Stimulated activated CD8-positive, alpha-beta memory T cell treated with anti-CD3 and anti-CD28 coated beads, Interleukin-12 subunit alpha, Interleukin-12 subunit beta, amount 100 ng/mL, for 1 hour (primary cell): ENCODE measurements at places on chromosomes 3 and 15.

DNA sequence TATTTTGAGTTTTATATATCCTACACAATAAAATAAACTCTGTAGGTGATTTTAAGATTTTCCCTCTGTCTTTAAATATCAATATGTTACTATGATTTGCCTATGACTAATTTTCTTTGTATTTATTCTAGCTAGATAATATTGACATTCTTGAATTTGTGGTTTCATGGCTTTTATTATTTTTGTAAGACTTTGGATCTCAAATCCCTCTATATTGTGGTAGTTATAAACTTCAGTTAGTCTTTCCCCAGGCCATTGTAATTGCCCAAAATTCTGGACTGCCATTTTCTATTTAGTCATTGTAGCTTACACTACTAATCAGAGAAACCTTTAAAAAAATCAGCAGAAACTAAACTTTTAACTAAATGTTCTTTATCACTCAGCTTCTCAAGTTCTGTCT is 1559.3 kb upstream of the GBE1 start:
- no peak for DNase-seq

DNA sequence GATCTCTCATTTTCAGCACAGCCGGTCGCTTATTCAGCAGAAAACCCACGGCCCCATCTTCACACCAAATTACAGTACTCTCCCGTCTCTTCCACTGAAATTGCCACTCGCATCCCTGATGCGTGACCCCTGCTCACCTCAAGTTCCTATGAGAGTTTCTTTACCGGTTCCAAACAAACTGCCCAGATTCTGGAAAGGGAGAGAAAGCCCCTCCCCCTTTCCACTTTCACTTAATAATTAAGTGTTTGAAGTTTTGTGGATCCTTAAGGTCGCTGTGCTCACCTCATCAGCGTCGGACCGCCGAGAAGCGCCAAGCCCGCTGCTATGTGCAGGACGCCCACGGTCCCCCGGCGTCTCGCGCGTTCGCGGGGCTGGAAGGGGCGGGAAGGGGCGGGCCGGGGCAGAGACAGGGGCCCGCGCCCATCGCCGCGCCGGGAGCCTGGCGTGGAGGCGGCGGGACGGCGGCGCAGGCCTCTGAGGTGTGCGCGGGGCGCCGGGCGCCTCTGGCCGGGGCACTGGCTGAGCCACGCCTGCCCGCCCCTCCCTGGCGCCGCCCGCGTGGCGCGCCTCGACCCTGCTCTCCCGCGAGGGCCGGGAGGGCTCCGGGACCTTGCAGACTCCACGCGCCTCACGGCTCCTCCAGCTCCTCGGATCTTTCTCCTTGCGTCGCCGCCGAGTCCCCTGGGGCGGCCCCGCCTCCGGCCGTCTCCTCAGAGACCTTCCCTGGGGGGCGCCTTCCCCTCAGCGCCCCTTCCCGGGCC is at the start of gene GPR156:
Gene GPR156, minus strand, starts transcription at position 476 of the 761 bp plus-strand sequence. CDS start 41,124 bp downstream, outside the sequence.
- DNase-seq = no peak

- no peak for DNase-seq
Measured at GRCh38 chr3:86618706-86619105, 372.2 kb downstream of the VGLL3 start.

DNA sequence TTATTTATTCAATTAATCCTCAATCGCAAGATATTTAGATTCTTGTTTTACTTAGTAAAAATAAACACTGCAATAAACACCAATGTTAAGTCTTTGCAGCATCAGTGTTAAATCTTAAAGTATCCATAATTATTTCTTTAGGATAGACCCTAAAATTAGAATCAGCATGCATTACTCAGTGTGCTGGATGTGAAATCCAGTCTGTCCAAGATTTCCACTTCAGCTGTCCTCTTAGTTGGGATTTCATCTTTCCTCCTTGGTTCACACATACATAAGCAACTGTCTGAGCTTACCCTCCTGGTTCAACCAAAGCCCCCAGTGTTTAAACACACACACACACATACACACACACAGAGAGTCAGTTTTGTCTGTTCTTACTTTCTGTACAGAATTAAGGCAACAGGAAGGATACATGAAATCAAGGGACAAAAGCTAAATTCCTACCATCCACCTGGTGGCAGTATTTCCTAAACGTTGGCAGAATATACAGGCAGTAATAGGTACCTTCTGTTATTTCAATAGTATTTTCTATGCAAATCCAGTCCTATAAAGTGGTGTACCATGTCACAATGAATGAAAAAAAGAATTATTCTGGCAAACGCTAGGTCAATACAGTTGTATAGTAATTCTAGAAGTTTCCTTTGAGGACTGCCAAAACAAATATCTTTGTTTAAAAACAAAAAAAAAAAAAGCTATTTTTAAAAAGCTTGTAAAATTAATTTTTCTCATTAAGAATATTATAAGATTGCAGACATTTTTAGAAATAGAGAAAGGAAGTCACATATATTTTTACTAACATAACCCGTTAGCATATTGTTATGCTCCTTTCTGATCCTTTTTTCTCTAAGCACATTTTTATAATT is 27.3 kb upstream of the DMXL2 start:
- peak; percentile 34 for DNase-seq

DNA sequence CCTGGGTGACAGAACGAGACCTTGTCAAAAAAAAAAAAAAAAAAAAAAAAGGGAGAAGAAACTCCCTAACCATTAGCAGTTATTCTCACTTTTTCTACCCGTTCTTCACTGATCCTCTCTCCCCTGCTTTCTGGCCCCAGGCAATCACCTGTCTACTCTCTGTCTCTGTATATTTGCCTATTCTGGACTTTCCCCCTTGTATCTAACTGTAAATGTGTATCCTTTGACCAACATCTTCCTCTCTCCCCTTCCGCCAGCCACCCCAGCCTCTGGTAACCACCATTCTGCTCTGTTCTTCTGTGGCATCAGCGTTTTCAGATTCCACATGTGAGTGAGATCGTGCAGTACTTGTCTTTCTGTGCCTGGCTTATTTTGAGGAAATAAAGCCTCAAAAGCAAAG is 6.9 kb downstream of the CYFIP1 start:
- DNase-seq = no peak

DNA sequence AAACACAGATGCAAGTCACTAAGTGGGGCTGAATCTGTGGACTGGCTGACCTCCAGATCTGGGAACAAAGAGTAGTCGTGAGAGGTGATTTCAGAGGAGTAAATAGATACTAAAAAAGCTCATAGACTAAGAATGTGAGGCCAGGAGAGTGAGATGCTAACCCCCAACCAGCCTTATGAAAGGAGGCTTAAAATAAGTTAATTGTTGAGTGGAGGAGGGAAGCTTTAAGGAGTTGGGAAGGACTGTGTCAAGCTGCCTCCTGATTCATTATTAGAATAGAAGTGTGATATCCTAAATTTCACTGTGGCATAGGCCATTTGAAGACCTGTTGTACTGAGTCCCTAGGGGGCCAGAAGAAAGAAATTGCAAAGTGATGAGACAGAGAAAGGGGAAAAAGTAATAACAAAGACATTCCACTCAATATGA is 107.6 kb downstream of the RBPMS2 start:
- DNase-seq = no peak

DNA sequence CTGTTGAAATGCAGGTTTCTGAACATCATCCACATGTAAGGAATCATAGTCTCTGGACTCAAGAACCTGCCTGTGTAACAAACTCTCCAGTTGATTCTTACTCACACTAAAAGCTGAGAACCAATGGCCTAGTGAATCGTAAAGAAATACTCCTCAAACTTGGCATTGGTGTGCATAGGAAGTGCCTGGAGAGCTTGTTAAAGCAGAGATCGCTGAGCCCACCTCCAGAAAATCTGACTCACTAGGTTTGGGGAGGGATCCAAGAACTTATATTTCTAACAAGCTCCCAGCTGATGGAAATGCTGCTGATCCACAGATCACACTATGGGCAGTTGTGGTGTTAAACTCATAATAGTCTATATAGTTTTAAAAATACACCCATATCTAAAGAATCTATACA is 55.8 kb upstream of the LMCD1 start:
- no peak for DNase-seq

- no peak for DNase-seq
Measured at GRCh38 chr3:46006238-46007032, 10.8 kb upstream of the FYCO1 start.

DNA sequence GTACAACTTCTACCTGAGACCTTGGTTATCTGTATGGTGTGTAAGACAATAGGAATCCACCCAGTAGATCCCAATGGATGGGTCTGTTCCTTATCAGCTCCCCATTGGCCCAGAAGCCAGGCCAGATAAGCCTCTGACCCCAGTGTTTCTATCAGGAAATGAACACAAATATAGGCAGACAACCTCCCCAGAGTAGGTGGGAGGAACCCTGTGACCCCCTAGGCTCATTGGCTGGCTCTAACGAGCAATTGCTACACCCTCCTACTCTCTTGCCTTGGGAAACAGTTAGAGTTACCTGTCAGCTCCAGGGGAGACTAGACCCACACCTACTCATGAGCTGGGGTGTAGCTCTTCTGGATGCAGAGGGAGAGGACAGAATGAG is 299.9 kb downstream of the UACA start:
- DNase-seq = no peak

- DNase-seq = no peak
Measured at GRCh38 chr15:79676621-79677020, 220.2 kb downstream of the MTHFS start.

GRCh38 chr15:51286816-51287215 is 51.6 kb downstream of the CYP19A1 start:
- no peak for DNase-seq

- no peak for DNase-seq
Measured at GRCh38 chr15:68177742-68178141, 27.4 kb downstream of the CALML4 start.

- no peak for DNase-seq
Measured at GRCh38 chr15:62765916-62766315, 276.6 kb upstream of the TPM1 start.

DNA sequence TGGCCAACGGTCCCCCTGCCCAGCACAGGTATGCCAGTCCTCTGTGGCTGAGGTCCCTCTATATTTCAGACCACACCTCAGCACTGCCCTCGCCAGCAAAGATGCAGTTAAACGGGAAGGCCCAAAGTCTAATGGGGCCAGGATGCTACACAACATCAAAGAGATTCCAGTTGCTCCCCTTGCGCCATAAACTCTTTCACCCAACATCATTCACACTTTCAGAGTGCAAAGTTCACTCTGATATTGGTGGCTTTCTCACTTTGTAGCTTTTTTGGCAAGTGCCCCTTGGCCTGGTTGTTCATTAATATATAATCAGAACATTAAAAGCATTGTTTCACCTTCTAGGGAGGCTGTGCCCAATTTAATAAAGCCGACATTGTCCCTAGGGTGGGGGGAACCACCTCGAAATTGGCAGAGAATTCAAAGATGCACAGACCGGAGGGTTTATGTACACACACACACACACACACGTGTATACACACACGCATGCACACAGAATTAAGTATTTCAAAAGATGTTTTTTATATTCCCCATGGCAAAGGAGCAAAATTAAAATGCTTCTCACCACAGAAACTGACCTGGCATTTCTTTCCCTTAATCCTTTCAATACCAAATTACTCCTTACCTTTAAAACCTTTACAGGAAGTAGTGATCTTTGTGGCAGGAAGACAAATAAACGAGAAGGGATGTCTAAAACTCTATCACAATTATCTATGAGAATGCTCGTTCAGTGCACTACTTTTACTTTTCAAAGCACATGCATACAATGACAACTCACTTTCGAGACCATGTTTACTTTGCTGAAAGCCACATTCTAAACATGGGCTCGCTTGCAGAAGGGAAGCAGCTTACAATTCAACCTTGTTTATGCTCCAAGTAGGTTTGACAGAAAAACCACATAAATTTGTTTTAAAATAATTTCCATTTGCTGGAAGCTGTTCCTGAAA is 19.5 kb downstream of the LRIG1 start:
- no peak for DNase-seq

DNA sequence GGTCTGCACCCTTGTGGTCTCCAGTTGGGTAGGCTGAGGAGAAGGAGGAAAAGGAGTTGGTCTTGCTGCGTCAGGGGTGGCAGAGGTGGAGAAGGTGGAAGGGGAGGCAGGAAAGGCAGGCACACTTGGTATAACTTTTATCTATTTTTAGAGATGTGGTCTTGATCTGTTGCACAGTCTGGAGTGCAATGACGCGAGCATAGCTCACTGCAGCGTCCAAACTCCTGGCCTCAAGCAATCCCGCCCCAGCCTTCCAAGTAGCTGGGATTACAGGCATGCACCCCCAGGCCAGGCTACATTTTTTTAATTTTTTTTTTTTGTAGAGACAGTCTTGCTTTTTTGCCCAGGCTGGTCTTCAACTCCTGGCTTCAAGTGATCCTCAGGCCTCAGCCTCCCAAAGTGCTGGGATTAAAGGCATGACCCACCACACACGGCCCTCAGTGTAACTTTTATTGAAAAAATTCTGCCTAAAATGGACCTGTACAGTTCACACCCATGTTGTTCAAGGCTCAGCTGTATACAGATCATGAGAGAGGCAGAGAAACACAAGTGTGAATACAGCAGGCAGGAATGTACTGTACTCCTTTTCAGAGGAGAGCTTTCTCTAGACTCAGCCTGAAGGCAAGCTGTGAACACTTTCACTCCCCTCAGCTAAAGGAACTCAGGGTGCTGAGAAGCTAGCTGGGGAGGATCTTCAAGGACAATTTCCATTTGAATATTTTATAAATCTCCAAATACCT is 2.1 kb upstream of the RHOV start:
- DNase-seq = no peak

DNA sequence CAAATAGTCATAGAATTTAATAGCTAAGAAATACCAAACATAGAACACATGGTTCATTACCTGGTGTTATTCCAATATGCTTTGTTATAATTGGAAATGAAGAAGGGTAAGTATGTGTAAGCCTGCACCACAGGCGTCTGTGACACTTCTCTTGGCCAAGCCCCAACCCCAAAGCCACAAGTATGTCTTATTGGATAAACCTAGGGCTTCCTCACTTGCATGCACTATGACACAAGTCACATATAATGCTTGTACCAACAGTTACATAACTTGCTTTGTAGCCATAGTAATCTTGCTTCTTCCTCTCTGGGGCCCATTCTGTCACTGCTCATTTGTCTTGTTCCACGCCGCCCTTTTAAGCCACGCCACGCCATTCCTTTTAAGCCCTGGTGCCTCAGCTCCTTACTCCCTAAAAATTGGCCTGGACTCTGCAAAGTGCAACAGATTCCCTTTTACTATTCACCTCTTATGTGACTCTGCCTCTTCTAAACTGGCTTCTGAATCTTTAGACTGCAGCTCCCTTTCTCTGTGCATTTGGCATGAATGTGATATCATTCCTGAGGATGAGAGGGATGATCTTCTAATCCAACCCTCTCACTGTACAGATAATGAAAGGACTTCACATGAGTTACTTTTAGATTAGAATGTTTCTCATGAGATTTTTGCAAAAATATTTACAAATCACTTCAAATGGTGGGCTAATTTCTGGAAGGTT is 48.1 kb upstream of the EPHA3 start:
- no peak for DNase-seq

GRCh38 chr3:39317571-39318169 is 11.8 kb upstream of the CCR8 start:
- no peak for DNase-seq

- no peak for DNase-seq
Measured at GRCh38 chr3:66066963-66067617, 28.4 kb upstream of the MAGI1 start.

GRCh38 chr3:188341501-188341900 is 187.5 kb downstream of the LPP start:
- DNase-seq = no peak
